ENCODE measurements at places on chromosomes 2 and 18.

- ATAC-seq = no peak
Observed at GRCh38 chr2:10960606-10961489, 49.1 kb downstream of the KCNF1 start.

- ATAC-seq = no peak
Observed at GRCh38 chr18:6039055-6039454, 143.7 kb upstream of the TMEM200C start.

- ATAC-seq = no peak
Observed at GRCh38 chr2:100898035-100898665, 78.2 kb downstream of the NPAS2 start.

GRCh38 chr2:126857502-126857901, 41.2 kb upstream of the TEX51 start:
- no peak for ATAC-seq

- peak; percentile 28 for ATAC-seq
Observed at GRCh38 chr2:174493549-174494331, 6.9 kb upstream of the GPR155 start.

DNA sequence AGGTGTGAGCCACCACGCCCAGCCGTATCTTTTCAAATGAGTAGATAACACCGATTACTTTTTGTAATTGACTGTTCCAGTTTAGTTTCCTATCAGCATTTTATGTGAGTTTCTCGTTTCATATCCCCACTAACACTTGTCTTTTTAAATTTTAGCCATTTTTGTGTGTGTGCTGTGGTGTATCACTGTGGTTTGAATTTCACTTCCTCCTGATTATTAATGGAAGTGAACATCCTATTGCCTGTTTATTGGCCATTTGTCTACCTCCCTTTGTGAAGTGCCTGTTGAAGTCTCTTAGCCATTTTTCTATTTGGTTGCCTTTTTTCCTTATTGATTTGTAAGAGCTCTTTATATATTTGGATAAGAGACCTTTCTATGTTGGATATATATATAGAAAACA, 91.7 kb upstream of the STON1 start:
- no peak for ATAC-seq

GRCh38 chr2:152354909-152355308, 19.9 kb downstream of the FMNL2 start:
- ATAC-seq = no peak

DNA sequence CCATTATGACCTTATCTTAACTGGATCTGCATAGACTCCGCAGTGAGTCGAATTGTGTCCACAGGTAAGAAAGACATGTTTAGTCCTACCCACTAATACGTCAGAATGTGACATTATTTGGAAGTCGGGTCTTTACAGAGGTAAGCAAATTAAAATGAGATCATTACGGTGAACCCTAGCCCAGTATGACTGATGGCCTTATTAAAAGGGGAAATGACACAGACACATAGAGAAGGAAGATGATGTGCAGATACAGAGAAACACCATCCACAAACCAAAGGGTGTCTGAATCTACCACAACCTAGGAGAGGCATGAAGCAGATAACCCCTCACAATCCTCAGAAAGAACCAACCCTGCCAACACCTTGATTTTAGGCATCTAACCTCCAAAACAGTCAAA, 135.6 kb downstream of the GALNT1 start:
- no peak for ATAC-seq

DNA sequence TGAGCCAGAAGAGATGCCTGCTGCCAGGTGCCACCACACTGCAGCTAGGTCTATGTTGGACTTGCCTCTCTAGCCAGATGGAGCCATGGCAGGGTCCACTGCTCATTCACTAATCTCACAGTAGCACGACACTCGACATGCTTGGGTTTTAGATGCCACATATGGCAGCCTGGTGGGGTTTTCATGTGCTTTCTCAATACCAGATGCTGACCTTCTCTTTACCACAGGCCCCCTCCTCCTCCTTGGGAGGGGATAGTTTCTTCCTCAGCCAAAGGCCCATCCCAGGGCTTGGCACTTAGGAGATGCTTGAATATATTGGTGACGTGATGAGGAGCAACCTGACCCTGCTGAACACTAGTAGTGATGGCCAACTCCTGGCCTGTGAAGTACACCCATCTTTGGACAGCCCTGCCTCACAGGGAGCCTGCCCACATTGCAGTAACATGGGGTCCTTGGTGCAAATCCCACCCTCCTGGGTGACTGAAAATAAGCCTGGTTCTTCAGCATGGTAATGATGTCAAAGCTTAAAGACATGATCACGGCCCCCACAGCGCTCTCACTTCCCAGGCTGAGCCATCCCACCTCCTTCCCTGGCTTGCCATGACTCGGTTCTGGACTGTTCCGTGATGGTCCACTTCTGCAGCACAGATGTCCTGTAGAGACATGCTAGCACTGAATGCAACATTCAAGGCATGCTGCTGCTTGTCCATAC, 227.5 kb downstream of the SH3RF3 start:
- no peak for ATAC-seq

DNA sequence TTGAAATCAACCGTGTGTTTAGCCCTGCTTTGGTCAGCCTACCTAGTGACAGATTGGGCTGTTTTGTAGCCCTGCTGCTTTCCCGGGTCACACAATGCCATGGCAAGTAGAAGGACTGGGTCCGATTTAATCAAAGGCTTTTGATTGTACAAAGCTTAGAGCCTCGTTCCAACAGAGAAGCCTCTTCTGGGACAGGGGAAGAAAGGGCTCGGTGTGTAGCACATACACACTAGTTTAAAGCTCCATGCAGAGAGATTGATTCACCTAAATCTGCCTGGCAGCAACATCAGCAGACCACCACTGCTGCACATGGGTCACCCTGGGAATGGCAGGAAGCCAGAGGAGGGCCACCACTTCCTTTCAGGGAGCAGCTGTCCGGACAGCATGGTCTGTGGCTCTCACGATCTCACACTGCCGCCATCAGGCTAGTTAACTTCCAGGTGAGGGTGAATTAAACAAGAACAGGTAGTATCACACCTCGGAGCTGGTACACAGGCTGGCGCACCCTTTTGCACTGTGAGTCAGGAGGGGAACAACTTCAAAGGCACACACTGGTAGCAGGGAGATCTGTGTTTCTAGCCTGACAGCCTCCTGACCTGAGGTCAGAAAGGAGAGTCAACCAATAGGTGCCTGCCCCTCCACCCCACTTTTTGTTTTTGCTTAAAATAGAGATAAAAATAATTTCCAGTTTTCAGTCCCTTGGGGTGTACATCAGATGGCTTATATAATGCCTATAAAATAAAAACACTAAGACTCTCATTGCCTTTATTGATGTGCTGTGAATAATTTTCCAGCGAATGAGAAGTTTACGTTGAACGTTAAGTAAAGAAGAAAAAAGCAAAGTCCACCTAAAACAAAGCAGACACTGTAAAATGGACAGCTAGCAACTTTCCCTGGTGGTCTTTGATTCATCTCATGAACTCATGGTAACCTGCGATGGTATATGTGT, 108.5 kb downstream of the CDCA7 start:
- no peak for ATAC-seq

- ATAC-seq = no peak
Observed at GRCh38 chr2:64487256-64488049, 33.5 kb downstream of the LGALSL start.

DNA sequence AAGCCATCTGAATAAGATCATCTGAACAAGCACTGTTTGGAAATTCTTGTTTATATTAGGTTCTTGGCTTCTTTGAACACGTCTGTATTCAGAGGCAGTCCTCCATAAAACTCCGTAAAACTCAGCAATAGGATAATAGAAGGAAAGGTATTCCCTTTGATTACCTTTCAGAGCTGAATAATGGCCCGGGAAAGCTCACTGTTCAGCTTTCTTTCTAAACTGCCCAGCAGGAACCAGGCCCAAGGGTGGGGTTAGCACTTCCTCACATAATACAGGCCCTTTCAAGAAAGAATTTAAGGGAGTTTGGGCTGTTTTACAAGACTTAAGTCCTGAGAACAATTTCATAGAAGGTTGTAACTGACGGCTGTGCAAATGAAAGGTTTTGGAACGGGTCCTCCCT, 72.2 kb upstream of the PHLPP1 start:
- no peak for ATAC-seq

DNA sequence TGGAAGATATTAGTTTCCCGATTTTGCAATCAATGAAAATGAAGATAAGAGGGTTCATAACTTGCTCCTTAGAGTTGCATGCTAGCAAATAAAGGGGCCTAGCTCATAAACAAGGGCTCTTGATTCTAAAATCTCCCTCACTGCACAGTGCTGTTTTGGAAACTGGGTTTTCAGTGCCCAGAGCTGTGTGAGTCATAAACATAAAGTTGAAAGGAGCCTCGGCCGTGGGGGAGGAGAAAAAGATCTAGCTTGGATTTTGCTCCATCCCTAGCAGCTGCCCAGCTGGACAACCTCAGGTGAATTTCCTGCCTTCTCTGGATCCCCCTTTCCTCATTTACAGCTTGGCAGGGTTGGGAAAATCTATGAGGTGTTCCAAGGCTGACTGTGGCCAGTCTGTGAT, 42.5 kb downstream of the LYPD1 start:
- no peak for ATAC-seq

DNA sequence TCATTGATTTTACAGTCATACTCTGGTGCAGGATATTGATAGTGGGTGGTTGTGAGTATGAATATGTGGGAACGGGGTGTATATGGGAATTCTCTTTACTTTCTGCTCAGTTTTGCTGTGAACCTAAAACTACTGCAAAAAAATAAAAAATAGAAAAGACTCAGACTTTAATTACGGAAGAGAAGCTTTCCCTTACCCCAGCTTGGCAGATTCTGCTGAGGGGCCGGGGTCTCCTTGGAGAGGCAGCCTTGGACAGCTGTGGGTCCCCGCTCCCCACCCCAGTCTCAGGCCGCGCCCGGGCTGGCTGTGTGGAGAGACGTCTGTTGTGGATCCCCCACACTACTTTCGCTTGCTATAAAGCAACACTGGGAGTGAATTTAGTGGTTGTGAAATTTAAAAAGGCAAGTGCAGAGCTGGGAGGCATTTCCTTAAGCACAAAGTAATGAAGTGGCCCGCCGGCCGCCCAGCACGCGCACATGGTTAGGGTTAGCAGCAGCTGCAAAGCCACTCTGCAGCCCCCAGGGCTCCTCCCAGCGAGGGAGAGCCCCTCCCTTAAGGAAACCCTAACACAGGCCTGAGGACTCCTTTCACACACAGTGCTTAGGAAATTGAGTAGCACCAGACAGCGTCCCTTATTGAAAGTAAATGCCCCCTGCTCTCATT, 102.4 kb downstream of the DDX1 start:
- no peak for ATAC-seq
